ENCODE measurements at places on chromosomes 7 and 10.

DNA sequence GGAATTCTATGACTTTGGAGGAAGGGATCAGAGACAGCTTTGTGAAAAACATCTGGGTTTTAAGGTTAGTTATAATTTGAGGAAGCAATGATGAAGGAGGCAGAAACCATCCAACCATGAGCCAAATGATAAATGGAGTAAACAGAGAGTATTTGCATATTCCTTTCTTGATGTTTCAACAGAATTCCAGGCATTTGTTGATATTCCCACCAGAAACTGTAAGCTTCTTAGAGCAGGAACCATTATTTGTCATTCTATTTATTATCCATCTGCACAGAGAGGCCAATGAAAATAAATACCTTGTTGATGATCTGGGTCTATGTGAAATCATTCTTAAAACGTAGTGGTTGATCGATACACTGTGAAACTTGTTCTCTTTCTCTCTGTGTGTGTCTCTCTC, 715.3 kb downstream of the INHBA start:
- no peak for DNase-seq

DNA sequence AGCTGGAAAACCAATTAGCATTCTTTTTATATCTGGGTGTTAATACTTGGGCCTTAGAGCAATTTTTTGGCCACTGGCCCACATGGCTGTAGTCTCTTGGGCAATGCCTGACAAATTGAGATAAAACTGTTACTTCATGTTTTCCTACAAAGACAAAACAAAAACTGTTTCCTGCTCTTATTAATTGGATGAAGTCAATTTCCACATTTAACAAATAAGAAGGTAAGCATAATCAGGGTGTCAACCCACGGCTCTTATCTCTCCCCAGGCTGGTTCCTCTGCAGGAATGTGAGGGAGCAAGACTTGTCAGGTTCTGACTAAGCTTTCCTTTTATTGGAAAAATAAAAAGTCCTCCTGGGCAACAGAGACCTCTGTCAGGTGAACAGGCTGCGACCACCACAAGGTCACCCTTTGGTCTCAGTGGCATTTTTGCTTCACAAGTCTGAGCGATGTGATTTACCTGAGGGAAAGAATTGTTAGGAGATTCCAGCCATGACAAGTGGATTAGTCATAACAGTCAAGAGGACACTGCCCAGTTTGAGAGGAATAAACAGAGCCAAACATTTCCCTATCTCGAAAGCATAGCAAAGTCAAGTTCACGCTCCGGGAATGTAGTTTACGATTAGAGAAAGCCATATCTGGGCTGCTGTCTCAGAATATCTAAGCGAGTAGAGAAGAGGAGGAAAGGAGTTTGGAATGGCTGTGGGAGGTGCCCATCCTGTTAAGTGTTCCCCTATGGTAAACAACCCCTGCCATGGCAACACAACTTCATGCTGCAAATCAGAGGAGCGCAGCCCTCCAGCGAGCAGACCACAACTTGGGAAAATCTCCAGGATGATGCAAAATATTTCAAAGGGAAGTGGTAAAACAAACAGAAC, 144.4 kb downstream of the TES start:
- no peak for DNase-seq

- DNase-seq: no peak
Observed at GRCh38 chr7:132311733-132312132, 264.5 kb downstream of the PLXNA4 start.

DNA sequence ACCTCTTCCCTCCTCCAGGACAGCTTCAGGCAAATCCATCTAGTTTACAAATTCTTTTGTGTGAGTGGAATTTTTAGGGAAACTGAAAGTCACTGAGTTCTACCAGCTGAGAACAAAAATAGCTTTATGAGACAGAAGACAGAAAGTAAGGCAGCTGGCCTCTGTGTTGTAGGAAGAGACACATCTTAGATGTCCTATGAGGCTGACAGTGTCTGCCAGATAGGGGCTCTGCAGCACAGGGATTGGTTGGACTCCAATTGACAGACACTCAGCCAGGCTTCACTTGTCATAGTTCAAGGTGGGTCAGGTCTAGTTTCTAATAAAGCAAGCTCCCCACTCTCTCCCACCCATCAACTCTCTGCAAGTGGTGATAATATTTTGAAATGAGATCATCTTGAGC, 574.9 kb downstream of the CCSER2 start:
- no peak for DNase-seq

GRCh38 chr10:28566458-28567015, 33.6 kb downstream of the WAC start:
- no peak for DNase-seq

- no peak for DNase-seq
Observed at GRCh38 chr10:990808-991207, 2.6 kb downstream of the GTPBP4 start.

DNA sequence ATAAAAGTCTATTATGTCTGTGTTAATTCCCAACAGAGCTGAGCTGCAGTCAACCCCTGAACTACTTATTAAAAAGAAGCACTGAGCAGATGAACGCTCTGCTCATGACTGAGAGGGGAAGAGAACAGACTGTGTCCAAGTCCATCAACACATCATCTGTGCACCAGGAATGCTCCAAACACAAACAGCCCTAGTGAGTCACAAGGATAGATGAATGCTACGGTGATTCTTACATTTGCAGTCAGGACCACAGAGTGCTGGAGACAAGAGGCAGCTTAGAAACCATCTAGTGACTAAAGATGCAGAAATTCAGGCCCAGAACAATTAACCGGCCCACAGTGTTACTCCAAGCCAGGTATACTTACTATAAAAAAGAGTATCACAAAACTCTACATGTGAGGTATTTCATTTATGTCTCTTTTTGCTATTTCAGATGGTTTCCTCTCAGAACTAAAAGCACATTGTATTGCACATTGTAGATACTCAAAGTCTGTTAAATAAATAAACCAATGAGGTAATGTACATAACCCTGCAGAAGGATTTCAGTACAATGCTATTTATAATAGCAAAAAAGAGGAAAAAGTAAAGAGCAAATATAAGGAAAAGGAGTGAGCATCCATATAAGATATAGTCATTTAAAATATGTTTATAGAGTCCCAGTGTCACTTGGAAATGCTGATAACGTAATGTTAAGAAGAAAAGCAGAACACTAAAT, 159.2 kb downstream of the KCNMA1 start:
- no peak for DNase-seq

GRCh38 chr10:72058989-72059842, 29.1 kb downstream of the SPOCK2 start:
- DNase-seq: peak; percentile 49

- DNase-seq: no peak
Observed at GRCh38 chr7:120987280-120987679, 1.2 kb upstream of the CPED1 start.

GRCh38 chr10:36313142-36313541, 671.0 kb upstream of the FZD8 start:
- DNase-seq: no peak

DNA sequence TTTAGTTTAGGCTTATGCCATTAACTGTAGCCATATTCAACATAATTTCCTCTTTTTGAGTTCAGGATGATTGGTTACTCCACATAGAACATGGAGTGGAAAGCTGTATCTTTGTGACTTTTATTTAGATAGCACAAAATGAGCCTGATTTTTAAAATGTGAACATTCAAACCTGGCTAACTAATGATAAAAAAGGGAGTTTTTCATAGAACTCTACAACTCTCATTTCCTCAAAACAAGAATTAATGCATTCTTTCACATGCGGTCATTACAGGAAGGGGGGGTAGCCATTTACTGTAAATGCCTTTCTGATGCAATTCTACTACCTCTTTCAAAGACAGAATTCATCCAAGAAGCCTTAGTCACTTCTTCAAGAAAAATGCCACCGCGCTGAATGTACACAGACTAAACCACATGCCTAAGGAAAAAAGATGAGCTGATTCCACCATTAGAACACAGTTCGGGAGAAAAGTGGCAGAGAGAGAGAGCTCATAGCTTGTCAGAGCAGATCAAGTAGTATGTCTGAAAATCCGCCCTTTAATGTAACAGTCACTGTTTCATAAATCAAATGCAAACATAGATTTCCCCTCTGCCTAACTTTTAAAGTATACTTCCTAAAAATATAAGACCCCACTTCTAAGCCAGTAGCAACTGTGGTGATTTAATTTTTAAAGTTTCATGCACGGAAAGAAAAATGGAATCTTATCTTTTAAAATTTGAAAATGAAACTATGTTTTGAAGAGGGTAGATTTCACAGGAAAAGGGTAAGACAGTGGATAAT, 226.4 kb upstream of the KLF14 start:
- peak; percentile 57 for DNase-seq

DNA sequence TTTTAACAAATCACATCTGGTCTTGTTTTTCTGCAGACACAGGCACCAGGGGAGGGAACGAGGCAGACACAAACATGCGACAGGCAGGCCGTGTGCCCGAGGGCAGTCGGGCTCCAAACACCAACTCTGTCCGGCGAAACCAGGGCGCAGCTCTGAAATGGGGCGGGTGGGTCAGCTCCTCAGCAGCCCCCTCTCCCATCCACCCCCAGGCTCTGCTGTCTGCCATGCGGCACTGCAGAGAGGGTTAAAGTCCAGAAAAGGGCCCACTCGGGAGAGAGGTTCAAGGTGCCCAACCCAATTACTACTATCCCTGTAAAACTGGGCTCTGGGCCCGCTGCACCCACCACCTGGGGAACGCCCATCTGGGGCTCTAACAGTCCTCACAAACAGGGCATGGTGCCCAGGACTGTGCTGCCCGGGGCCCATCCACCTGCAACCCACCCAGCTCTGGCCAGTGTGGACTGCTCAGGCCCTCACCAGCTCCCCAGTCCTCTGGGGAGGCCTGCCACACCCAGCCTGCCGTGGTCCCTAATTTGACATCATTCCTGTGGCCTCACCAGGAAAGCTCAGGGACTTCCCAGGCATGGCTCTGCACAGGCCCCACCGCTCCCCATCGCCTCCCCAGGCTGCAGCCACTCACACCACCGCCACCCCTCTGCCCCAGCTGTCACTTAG, 18.7 kb downstream of the YKT6 start:
- DNase-seq: no peak

- no peak for DNase-seq
Observed at GRCh38 chr10:104391150-104391968, 37.7 kb downstream of the CFAP58 start.

DNA sequence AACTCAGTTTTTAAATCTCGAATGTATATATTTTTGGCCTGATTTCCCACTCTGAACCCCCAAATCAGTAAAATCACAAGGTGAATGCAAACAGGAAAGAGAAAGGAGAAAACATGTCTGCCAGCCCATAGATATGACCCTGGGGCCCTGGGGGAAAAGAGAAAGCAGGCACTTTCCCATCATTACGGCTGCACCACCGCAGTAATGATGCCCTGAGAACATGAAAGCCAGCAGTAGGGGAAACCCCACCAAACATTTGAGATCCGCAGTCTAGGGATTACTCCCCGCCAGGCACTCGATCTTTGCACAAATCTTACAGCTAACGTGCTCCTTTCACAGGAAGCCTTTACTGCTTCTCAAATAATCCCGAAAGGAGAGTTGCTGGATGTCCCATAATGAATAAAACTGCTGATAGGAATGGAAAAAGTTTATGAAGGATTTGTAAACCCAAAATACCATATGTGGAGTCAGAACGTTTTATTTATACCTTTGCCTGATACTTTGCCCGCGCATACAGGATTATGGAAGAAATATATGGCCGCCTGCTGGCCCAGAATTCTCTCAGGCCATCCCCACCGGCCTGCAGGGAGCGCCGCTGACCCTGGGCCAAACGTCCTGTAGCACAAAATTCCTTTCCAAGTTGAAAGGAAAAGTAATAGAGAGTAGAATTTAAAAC, 180.0 kb upstream of the INHBA start:
- no peak for DNase-seq

DNA sequence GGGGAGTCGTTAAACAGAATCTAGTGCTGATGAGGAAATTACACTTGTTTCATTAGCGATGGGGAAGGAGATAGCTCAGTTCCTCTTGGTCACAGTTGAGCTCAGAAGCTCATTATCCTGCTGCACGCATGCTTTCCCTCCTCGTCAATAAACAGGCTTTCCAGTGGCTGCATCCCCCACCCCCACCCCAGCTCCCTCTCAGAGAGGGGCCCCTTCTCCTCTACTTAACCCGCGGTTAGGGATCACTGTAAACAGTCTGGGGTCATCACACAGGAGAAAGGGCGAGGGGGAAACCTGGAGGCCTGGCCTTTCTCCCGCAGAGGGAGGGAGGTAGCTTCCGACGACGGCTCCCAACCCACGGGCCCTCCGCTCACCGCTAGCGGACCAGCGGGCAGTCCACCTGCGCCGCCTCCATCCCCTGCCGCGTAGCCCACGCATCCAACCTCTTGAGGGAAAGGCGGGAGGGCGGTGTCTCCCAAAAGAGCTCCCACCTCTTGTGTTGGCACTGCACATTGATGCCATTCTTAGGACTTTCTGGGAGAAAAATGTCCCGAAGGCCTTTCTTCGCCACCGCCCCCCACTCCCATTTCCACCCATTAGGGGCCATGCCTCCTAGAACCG, 80.8 kb downstream of the PAX2 start:
- DNase-seq: no peak

- no peak for DNase-seq
Observed at GRCh38 chr10:111498560-111498959, 421.7 kb downstream of the ADRA2A start.

DNA sequence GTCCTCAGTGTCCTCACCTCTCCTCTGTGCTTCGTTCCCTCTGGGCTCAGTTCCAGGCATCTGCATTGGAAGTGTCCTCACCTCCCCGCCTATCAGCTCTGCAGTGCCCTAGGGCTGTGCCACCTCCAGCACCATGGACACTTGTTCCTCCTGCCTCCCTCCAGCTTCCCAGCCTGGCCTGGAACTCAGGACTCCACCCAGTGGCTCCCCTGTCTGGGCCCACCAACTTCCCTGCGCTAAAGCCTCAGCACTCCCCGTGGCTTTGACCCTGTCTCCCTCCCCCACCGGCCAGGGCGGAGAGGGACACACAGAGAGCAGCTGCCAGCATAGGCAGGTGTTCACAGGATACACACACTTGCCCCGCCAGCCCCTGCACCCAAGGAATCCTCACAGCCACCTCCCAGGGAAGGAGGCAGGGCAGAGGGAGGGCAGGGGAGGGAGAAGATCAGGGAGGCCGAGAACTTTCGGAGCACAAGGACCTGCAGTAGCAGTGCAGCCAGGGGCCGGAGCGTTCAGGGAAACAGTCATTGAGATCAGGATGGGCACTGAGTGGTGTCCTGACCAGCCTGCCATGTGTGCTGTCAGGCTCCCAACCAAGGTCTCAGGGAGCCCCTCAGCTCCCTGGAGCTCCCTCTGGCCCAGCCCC, 31.3 kb downstream of the ANXA8 start:
- no peak for DNase-seq

GRCh38 chr10:6024334-6024682, 37.9 kb downstream of the IL2RA start:
- no peak for DNase-seq

GRCh38 chr7:24910551-24911212, 69.3 kb downstream of the OSBPL3 start:
- no peak for DNase-seq

DNA sequence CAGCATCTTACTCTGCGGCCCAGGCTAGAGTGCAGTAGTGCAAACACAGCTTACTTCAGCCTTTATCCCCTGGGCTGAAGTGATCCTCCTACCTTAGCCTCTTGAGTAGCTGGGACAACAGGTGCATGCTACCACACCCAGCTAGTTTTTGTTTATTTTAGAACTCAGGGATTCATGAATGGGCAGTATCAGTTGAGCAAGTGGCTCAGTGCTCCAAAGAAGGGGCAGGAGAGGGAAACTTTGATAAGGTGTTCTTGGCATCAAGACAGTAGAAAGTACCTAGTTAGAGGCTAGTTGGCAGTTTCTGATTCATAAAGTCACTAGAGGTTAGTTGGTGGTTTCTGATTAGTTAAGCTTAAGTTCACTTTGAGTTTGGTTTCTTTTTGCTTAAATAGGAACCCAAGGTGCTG, 18.4 kb downstream of the TRIM24 start:
- no peak for DNase-seq
